ENCODE measurements at places on chromosomes 6 and 20.

DNA sequence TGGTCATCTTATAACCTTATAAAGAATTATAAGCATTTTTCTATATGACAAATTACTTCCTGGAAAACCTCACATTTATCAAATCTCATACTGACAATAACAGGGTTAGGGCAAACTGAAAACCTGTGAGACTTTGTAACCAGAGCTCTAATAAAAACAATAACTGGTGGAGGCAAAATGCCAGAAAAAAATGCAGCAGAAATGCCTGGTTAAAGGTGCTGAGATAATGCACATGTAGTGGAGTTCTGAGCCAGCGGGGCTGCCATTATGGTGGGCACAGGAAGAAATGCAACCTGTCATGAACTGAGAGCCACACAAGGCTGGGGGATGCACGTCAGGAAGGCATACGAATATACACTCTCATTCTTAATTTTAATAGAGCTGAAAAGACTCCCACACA lies 53.0 kb downstream of the NCOA6 start:
- no peak for DNase-seq

DNA sequence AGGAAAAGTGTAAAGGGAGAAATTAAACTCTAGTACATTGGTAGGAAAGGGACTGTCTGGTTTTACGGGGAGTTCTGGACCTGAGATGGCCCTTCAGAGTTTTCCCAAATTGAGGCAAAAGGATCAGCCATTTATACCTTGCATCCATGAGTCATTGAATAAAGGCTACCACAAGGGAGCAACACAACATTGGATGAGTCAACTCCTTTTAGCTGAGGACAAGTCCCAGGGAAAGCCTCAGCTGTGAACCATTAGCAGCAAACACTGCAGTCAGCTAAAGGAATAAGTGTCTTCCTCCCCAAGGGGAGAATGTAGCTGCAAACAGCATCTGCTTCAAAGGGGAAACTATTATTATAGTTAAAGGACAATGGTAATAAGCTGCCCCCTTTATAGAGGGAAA lies 468.7 kb upstream of the ID4 start:
- no peak for DNase-seq

DNA sequence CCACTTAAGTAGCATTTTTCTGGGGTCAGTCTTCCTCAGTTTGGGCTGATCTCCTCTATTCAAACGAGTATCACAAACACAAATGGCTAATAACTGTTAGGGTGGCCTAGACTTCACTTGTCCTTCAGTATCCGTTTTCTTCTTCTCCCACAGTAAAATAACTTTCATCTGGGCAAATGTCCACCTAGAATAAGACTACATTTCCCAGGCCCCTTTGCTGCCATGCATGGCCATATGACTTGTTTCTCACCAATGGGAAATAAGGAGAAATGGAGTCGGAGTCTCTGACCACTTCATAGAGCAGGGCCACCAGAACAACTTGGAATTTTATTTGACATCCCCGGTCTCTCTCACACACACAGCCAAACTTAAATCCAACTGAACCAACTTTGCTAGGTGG lies 51.4 kb downstream of the SULF2 start:
- no peak for DNase-seq

- no peak for DNase-seq
These were observed 53.0 kb downstream of the HDGFL1 start for GRCh38 chr6:22622351-22622750.

- DNase-seq = no peak
These were observed 31.4 kb downstream of the KCNK17 start for GRCh38 chr6:39282774-39283173.

DNA sequence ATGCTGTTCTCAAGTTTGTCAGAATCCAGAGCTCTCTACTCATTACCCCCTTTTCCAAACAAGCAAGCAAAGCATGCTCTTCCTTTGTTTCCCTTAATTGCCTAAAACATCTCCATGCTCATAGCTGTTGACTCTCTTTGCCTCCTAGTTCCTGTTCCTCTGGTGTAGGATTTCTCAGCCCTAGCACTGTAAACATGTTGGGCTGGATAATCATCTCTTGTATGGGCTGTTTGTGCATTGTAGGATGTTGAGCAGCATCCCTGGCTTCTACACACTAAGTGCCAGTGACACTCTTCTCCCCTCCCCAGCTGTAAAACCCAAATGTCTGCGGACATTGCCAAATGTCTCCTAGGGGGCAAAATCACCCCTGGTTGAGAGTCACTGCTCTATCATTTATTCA lies 14.0 kb downstream of the PPARD start:
- no peak for DNase-seq

- no peak for DNase-seq
These were observed 297.7 kb downstream of the DOK5 start for GRCh38 chr20:54772893-54773642.

DNA sequence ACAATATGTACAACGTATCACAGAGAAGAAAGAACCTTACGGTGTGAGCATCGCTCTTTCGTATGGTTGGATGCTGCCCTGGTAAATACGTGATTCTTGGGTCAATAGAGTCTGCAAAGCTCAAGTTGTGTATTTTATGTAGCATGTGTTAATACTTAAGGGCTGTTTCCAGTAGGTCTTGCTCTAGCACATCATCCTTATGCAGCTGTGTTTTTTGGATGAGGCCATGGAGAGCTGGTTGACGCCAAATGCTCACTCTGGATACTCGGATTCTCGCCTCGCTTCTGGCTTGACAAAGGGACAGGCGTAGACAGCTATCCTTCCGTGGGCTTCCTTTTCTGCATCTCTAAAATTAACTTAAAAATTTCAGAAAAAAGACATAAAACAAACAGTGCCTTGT lies 38.9 kb downstream of the SNRNP48 start:
- DNase-seq = no peak

DNA sequence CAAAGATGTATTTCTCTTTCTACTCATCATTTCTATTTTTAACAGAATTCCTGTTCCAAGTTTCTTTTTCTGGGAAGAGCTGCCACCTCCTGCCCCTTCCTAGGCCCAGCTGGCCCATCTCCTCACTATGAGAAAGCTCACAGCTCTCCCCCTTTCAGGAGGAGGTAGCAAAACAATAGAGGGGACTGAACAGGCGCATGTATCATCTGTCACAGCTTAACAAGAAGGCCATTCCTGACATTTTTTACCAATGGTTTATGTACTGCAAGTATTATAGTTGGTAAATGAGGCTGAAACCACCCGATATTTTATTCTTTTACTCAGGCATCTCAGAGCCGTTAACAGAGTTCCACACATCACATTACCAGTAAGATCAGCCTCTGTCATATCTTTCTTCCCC lies 103.7 kb upstream of the MTHFD1L start:
- DNase-seq = no peak

- no peak for DNase-seq
These were observed 134.8 kb upstream of the UST start for GRCh38 chr6:148612043-148612442.

DNA sequence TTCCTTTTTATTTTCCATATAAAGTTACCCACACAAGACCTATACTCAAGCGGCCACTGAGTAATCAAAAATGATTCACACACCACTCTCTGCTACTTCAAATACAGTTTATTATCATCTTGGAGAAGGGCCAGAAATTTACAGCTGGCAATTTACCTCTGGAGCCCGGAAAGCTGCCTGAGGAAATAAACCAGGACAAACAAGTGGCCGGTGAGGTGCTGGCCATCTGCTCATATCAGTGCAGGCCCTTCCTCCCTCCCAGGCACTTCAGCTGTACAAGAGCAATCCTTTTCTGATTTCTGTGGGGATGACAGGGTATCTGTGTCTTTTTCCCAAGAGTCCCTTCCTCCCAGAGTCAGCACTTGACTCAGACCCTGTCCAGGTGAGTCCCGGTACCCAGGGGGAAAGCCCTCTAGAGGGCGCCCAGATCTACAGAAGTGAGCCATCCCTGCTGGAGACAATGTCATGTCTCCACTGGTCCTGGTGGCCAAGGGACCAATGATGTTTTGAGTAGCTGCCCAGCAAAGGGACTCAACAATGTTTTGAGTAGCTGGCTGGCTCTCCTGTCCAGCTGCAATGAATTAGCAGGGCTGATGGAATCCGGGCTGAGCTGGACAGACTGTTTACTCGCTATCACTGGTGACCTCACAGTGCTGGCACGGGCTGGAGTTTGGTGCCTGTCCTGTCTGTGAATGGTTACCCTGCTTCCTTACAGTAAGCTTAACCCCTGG lies 23.6 kb downstream of the LRP11 start:
- DNase-seq = peak; percentile 99

GRCh38 chr20:44477151-44477550 lies 1.5 kb downstream of the TTPAL start:
- DNase-seq = no peak

GRCh38 chr6:25916789-25917490 lies 13.6 kb downstream of the SLC17A2 start:
- no peak for DNase-seq

All from NCI-H524 (cell line).